ENCODE measurements at places on chromosomes 6 and 20.
A peak's percentile ranks its signal among the peaks of the same experiment; 100 is the strongest.

- no peak for DNase-seq
These were observed 102.7 kb upstream of the AHI1 start for GRCh38 chr6:135600086-135600702.

- no peak for DNase-seq
These were observed 281.6 kb upstream of the CITED2 start for GRCh38 chr6:139655783-139656705.

DNA sequence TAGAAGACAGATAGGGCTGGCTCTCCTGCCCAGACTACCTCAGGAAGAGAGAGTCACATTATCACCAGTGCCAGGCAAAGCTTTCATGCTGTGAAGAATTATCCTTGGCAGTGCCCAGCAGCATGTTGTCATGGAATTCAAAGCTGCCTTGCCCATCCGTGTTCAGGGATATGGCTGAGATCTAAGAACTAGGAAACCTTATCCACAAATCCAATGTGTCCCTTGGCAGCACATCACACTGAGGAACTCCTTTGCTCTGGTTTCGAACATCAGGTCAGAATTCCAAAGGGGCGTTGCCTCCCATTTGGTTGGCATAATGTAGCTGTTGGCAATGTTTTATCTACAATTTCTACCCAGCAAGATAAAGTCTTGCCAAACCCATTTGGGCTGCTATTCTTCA, 52.7 kb downstream of the ADGRF1 start:
- DNase-seq = no peak

DNA sequence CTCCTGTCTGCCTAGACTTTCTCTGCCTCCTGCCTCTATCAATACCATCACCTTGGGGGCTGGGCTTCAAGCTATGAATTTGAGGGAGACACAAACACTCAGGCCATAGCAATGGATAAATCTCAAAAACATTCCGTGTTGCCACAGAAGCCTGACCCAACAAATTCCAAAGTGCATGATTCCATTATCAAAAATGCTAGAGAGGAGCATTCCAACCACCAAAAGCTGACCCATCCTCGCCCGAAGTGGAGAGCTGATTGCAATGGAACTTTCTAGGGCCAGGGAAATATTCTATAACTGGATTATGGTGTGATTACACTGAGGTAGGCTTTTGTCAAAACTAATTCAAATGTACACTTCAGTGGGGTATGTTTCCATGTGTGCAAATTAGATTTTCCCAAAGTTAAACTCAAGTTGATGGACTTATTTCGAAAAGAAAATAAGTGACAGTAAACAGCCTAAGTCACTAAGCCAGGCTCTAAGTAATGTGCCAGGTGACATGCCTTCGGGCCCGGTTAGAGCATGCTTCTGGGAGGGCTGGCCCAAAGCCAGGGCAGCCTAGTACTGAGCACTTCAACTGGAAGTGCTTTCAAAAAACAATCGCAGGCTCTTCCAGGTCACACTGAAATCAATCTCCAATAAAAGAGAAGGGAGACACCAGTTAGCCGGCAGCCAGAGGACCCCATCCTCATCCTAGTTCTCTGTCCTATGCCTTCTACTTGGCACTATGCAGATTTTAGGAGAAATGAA, 142.3 kb downstream of the TBXT start:
- DNase-seq = no peak

- DNase-seq = peak; percentile 30
These were observed 41.4 kb downstream of the DTNBP1 start for GRCh38 chr6:15621203-15622044.

- DNase-seq = no peak
These were observed 24.6 kb downstream of the USP45 start for GRCh38 chr6:99490608-99491007.

DNA sequence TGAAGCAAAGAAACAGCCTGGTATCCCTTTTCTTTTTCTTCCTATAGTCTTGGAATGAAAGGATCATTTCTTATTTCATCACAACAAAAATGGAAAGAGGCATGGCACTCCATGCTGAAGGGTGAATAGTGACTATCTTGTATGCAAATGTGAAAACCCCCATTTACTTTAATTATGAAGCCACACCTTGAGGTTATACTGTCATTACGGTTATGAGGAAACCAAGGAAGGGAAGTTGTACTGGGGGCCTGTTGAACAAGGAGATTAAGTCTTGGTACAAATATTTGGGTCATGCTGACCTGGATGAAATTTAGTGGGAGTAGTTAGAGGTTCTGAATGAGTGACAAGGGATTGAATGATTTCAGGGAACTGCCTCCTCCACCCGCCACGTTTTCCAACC, 8.7 kb upstream of the STXBP5 start:
- peak; percentile 21 for DNase-seq

DNA sequence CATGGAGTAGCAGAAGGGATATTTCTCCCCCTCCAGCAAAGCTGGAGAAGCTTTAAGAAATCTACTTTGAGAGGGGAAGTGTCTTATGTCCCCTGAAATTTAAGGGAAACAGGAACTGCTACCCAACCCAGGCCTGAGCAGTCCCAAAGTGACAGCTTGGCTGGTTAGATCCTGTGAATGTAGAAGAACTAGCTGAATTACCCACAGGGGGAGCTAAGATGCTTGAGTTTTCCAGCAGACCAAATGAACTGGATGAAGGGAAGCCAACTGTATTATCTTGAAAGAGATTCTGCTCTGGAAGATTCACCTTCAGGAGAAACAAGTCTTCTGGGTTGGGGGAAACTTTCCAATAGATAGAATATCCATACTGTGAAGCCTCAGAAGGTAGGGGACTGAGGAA, 303.3 kb upstream of the MMS22L start:
- DNase-seq = no peak

- DNase-seq = no peak
These were observed 164.3 kb upstream of the MLN start for GRCh38 chr6:33967966-33968724.

DNA sequence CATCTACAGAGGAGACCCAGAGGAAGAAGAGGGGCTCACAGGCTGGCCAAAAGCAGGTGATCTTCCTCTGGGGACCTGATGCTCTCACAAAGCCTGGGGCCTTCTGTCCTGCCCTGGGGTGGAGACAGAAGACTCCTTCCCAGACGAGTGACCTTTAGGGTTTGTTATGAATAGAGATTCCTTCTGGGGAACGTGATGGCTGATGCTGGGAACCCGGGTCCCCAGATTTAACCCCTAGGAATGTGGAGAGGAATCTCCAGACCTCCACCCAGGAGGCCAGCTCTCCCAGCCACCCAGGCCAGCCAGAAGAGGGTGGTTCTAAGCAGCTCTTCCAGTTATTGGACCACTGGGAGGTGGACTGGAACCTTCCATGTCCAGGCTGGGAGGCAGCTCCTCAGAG, 16.8 kb upstream of the CCN5 start:
- no peak for DNase-seq

DNA sequence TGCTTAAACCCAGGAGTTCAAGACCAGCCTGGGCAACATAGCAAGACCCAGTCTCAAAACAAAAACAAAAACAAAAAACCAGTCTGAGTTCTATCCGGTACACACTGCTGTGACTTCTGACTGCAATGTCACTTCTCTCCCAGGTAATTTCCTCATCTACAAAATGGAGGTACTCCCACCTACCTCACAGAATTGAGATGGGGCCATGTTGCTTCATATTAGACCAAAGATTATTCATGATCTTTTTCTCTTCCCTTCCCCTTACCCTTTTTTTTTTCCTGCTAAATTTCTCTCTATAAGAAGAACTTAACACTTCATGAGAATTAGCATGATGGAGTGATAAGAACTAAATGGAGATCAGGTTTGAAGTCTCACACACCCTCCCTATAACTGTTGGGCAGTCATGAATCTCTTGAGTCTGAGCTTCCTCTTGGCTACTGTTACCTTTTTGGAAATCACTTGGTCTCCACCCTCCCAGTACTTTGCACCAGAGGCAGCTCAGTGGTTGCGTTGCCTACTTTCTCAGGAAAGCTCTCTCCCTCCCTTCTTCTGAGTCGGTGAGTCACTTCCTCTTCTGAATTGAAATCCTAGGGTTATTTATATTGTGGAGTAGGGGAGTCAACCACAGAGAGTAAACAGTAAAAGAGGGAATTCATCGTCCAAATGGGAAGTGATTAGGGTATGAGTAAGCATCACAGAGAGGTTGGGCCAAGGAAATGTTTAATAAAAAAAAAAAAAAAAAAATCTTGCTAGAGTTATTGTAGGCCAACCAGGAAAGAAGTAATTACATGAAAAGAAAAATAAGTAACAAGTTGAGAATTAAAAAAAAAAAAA, 59.9 kb upstream of the MAP7 start:
- peak; percentile 14 for DNase-seq

DNA sequence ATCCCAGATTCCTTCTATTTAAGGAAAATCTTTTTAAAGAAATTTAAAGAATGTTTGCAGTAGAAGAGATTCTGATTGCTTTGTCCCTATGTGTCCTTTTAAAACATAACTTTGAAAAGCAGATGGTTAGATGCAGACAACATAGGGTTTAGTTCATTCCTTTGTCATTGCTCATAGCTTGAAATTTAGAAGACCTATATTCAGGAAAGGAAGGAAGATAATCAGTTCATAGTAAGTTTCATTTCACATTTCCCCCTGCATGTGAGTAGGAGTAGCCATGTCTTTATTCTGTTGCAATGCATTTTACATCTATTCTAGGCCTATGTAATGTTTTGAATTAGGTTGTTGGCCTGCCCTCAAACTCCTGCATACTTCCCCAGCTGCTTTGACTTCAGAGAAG, 197.9 kb upstream of the GRIK2 start:
- no peak for DNase-seq

DNA sequence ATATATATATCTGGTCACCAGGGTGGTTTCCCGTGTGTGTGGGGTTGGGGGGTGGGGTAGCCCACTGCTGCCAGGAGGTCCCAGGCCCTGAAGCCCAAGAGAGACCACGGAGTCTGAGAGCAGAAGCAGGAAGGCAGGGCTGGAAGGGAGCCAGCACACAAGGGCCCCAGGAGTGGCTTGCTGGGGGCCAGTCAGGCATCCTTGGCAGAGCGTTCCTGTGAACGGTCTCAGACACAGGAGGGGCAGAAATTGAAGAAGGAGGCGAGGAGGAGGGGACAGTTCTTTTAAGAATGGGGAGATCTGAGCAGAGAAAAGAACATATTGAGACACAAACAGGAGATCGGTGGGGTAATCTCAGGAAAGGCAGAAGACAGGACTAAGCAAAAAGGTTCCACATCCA, 1.9 kb upstream of the EBF4 start:
- no peak for DNase-seq

DNA sequence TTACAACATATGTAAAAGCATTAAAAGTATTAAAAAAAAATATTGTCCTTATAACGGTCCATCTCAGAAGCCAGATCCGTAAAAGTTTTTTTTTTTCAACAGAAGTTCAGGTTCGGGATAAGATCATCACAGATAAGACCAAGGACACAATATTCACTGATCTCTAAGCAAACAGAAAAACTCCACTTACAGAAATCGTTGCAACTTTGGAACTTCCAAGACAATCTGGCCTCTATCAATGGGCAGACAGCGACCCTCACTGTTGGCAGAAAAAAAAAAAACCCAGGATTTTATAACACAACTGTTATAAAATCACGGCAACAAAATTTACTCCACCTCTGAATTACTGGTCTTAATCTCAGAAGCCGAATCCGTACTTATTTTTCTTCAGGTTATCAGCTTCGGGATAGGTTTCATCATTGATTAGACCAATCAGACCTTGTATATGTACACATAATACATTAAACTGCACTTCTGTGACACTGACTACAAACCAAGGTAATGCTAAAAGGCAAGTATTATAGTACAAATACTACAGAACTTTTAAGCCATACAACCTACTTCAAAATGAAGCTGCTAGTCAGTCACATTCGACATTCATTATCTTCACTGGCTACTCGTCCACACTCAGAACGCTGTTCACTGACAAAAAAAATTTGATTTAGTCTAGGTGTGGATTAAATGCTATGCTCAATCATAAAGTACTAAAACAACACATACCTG, 34.7 kb upstream of the SYNCRIP start:
- DNase-seq = no peak

- no peak for DNase-seq
These were observed 38.4 kb upstream of the EIF2S2 start for GRCh38 chr20:34150306-34151000.

DNA sequence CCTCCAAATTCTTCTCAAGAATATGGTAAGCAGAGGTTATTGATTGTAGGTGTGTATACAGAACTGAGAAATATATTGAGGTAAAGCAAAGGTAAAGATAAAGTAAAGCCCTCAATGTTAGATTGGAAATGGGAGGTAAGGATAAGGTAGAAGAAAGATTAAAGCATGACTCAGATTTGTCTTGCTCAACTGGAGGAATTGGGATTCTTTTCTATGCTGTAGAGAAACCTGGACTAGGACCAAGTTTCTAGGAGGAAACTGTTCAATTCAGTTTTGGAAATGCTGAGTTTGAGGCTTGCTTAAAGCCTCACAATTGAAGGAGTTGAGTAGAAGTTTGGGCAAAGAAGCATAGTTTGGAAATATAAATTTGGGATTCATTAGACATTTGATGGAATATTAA, 634.0 kb upstream of the PTCHD4 start:
- no peak for DNase-seq

GRCh38 chr6:73451223-73452106, 632 bp downstream of the CGAS start:
- DNase-seq = peak; percentile 59

- no peak for DNase-seq
These were observed 45.3 kb downstream of the MAK start for GRCh38 chr6:10793035-10793434.
